ENCODE measurements at places on chromosomes 13 and 19.

DNA sequence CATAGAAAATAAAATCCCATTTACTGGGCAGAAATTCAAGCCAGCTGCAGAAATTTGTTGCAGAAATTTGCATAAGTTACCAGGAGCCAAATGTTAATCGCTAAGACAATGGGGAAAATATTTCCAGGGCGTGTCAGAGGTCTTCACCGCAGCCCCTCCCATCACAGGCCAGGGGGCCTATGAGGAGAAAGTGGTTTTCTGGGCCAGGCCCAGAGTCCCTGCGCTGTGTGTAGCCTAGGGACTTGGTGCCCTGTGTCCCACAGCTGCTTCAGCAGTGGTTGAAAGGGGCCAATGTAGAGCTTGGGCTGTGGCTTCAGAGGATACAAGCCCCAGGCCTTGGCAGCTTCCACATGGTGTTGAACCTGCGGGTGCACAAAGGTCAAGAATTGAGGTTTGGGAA lies 278.9 kb upstream of the PCDH9 start:
- DNase-seq = no peak

DNA sequence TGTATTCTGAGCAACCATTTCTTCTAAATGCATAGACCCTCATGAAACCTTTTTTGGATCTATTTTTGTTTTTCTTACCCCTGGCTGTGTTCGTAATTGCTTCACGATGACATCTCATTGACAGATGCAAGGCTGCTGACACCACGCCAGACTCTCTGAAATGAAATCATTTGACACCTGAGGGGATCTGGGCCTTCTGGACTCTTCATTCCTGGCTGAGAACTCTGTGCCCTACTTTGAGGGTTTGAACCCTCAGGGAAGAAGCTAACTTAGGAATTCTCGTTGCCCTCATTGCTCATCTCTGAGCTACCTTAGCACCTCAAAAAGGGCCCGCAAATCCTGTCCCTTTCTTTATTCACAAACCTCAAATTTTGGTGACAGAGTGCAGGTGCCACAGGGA lies 40.5 kb upstream of the NBEA start:
- no peak for DNase-seq

GRCh38 chr13:98353750-98354149 lies 176.7 kb upstream of the RNF113B start:
- DNase-seq = no peak

GRCh38 chr13:40394304-40394985 lies 272.0 kb downstream of the FOXO1 start:
- DNase-seq = no peak

DNA sequence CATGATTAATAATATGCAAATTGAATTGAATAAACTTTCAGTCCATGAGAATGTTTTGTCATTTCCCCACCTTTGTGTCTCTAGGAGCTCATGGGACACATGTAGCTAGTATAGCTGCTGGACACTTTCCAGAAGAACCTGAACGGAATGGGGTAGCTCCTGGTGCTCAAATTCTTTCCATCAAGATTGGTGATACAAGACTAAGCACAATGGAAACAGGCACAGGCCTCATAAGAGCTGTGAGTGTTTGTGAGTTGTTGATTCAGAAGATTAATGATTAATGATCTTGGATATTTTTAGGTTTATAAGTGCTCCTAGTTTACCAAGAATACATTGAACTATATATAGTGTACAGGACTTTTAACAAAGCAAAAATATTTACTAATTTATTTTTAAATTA lies 30.1 kb downstream of the TPP2 start:
- no peak for DNase-seq

- no peak for DNase-seq
Measured at GRCh38 chr19:48770734-48771472, 15.6 kb downstream of the FGF21 start.

GRCh38 chr13:73542446-73542845 lies 483.6 kb downstream of the KLF5 start:
- DNase-seq = no peak

DNA sequence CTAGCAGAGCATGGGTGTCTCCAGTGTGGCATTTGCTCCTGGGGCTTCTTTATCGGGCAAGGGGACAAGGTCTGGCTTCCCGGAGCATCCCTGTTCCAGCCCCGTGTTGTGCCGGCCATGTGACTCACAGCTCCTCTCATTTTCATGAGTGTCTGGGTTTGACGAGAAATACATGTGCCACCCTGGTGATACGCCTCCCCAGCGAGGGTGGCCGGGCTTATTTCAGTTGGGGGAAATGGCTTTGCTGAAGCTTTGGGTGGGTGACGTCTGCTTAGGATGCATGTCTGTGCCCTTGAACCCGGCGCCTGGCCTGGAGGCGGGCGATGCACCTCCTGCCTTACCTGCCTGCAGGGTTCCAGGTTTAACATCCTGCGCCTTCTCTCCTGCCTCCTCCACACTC lies 61.9 kb upstream of the LDLR start:
- no peak for DNase-seq

- DNase-seq = no peak
Measured at GRCh38 chr19:29004796-29005195, 208.2 kb downstream of the UQCRFS1 start.

- no peak for DNase-seq
Measured at GRCh38 chr13:36717966-36718545, 44.2 kb downstream of the SERTM1 start.

DNA sequence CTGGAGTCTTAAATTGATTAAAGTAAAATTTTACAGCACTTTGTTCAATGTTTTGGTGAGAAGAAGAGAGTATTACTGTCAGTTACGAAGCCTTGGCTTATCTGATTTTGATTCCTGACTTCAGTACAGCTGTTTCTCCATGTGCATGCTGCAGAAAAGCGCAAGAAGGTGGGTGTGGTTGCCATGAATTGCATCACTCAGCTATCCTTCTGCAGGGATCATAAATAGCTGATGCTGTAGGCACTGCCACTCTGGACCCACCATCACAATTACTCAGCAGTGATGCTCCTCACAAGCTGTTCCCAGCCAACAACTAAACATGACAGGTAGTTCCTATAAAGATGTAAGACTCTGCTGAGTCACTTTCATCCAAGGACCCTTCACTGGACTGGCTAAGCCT lies 321.2 kb downstream of the IRS2 start:
- no peak for DNase-seq

GRCh38 chr19:11887611-11888531 lies at the start of gene ZNF69:
Gene ZNF69, plus strand, starts transcription at chr19:11887782. Its CDS starts 142 bp downstream, at chr19:11887924.
- DNase-seq = peak; percentile 56

DNA sequence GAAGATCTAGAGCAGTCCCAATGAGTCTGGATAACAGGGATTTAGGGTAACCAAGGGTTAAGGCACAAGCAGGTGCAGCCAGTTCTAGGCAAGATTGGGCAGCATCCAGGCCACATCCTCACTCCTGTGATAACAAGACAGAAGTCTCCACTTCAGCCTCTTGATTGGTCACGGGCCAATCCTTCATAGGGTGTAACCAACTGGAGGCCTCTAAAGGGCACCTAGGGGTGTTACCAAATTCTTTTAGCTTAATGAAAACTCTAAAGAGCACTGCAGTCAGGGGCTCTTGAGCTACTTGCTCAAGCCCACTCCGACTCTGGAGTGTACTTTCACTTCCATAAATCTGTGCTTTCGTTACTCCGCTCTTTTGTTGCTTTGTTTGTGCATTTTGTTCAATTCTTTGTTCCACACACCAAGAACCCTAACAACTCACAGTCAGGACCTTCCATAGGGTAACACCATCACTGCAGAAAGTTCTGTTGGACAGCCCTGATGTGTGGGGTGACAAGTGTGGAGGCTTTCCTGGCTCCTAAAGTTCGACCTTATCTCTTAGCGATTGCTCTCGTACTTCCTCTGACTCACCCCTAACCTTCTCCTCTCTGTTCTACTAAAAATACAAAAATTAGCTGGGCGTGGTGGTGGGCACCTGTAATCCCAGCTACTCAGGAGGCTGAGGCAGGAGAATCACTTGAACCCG lies 36.1 kb downstream of the ZSWIM9 start:
- DNase-seq = no peak

DNA sequence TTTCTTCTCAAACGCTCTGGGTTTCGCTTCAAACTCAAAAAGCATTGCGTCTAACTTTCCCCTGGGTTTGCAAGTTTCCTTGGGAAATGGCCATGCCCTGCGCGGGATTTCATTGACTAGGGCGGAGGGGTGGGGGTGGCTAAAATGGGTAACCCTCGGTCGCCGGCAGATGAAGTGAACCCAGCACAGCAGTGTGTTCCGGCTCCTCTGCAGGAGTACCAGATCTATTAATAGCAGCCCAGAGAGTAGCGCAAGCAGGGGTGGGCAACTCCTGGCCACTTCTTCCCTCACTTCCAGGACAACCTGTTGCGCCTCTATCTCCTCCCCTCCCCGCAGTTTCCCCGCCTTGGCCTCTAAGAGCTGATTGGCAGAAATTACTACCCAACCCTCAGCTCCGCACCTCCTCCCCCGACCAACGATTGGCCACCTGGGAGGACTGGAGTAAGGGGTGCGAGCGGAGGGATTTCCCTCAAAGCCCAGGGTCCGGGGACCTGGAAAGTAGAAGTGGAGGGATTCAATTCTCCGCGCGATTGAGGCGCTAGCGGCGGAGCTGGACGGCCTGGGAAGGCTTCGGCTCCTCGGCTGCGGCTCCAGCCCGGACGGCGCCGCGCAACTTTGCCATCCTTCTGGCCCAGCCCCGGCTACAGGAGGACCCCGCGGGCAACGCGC lies at the start of gene FREM2:
Gene FREM2 (plus strand): TSS at position 501 of the 669 bp plus-strand sequence. CDS start 268 bp downstream, outside the sequence.
- DNase-seq = no peak

GRCh38 chr13:99655351-99656091 lies 154.2 kb downstream of the TM9SF2 start:
- peak; percentile 37 for DNase-seq

DNA sequence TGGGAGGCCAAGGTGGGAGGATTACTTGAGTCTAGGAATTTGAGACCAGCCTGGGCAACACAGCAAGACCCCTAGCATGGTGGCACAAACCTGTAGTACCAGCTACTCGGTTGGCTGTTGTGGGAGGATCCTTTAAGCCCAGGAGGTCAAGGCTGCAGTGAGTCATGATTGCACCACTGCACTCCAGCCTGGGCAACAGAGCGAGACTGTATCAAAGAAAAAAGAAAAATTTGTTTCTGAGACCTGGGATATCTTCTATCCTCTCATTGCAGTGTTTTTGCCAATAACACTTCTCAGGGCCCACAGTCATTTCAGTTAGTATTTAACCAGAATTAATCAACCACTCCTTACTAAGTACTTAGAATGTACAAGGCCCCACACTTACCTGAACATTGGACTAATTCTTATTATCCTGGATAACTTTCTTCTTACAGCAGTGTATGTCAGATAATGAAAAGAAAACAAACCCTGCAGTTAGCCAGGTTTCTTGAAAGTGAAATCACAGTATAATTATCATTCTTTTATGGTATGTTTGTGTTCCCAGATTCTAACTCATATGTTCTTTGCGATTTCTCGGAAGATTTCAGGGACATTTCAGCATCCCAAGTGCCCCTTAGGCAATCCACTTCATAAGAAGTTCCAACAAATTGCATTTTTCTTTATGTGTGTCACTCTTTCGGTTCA lies 75.6 kb upstream of the KLF5 start:
- DNase-seq = no peak

- DNase-seq = no peak
Measured at GRCh38 chr13:41596190-41596589, 138.8 kb downstream of the RGCC start.

- DNase-seq = no peak
Measured at GRCh38 chr13:113882267-113882630, 18.4 kb upstream of the GAS6 start.

DNA sequence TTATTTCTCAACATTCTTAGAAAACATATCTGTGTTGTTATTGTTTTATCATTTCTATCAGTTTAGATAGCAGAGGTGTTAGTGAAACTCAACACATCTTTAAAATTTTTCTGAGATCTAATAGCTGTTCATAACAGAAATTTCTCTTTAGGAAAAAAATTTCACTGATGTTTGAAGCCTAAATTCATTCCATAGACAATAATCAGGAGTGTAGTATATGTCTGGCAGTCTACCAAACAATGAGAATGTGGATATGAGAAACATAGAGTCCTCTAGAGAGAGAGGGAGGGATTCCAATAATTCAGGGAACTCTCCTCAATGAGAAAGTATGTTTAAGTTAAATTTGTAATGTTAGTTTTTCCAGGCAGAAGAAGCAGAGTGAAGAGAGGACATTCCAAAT lies 118.2 kb upstream of the EDNRB start:
- no peak for DNase-seq

DNA sequence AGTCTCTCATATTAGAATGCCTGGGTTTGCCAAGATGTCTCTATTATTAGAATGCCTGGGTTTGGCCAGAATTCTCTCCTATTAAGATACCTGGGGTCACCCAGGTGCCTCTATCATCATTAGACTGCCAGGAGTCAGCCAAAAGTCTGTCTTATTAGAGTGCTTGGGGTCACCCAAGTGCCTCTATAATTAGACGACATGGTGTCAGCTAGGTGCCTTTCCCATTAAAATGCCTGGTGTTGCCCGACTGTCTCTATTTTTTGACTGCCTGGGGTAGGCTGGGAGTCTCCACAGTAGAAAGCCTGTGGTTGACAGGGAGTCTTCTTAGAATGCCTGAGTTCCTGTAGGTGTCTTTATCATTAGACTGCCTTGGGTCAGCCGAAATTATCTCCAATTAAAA lies 1536.6 kb downstream of the UQCRFS1 start:
- DNase-seq = no peak

DNA sequence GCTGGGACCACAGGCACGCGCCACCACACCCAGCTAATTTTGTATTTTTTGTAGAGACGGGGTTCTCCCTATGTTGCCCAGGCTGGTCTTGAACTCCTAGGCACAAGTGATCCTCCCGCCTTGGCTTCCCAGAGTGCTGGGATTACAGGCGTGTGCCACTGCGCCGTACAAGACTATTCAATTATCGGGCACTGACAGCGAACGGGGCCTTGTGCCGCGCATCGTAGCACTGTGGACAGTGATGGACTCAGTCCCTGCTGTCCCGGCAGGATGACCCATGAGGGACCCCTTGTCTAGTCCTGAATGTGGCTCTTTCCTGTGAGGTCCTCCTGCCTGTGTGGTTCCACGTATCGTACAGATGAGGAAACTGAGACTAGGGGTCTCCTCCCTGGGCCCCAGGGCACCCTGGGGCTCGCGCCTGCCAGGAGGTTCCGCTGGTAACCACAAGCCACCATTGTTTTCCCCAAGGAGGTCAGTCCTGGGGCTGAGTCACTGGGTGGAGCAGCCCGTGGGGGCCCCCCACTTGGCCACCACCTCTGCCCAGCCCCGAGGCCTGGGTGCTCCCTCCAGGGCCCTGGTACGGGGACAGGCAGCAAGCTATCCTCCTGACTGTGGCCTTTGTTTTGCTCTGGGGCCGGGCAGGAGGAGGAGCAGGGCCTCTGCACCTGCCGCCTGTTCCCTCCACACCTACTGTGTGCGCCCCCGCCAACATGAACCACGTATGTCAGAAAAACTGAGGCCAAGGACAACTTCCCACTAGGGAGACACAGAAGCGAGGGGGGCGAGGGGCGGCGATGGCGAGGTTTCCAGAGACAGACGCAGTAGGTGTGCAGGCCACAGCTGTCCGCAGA lies 2.9 kb upstream of the TCF3 start:
- no peak for DNase-seq

- no peak for DNase-seq
Measured at GRCh38 chr19:33032218-33032781, 32.4 kb downstream of the RHPN2 start.

- peak; percentile 51 for DNase-seq
Measured at GRCh38 chr19:35267353-35267817, 1.4 kb upstream of the USF2 start.
